ENCODE measurements at places on chromosomes 13 and 19.

DNA sequence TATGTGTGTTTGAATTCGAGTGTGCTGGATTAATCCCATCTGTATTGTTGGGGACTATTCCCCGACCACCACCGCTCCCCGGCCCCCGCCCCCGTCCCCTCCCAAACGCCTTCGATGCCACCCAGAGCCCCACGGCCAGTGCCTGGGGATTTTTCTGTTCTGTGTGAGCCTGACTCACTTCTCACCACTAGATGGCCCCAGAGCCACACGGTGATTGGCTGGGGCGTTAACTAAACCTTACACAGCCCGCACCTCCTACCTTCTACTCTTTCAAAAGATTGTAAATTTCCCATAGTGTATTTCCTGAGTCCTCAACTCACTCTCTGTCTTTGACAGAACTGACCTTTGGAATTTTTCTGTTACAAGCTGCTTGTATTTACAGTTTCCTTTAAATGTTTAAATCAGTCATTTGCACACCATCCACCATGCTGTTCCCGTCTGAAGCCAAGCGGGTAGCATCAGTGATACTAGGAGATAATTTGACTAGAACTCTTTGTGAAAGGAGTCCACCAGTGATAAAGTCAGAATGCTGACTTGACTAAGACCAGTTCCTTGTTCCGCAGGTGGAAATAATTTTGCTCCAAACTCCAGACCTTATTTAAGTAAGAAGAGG lies 61.4 kb downstream of the RFX2 start:
- H3K4me1 ChIP-seq, result peaks cover 4% of the 10 kb centered on the region
- H3K27ac ChIP-seq, result no peak overlapping the region
- no peak overlapping the region for H3K4me3 ChIP-seq
- H3K36me3 ChIP-seq, result no peaks in the 10 kb centered on the region

GRCh38 chr13:30340331-30341250 lies 33.2 kb upstream of the KATNAL1 start:
- no peak overlapping the region for H3K4me3 ChIP-seq
- H3K36me3 ChIP-seq, result peaks cover 40% of the 10 kb centered on the region
- peaks cover 27% of the 10 kb centered on the region for H3K4me1 ChIP-seq
- no peak overlapping the region for H3K27ac ChIP-seq
- DNase-seq, result no peak

- no peak overlapping the region for H3K4me3 ChIP-seq
- H3K4me1 ChIP-seq, result no peaks in the 10 kb centered on the region
- no peak for DNase-seq
- no peaks in the 10 kb centered on the region for H3K36me3 ChIP-seq
Observed at GRCh38 chr13:52707375-52707774, 32.2 kb downstream of the CNMD start.

- H3K27me3 ChIP-seq, result no peaks in the 10 kb centered on the region
- H3K36me3 ChIP-seq, result no peaks in the 10 kb centered on the region
- H3K4me1 ChIP-seq, result peaks cover 12% of the 10 kb centered on the region
- DNase-seq, result no peak
Observed at GRCh38 chr13:108328848-108329247, 59.3 kb downstream of the TNFSF13B start.

DNA sequence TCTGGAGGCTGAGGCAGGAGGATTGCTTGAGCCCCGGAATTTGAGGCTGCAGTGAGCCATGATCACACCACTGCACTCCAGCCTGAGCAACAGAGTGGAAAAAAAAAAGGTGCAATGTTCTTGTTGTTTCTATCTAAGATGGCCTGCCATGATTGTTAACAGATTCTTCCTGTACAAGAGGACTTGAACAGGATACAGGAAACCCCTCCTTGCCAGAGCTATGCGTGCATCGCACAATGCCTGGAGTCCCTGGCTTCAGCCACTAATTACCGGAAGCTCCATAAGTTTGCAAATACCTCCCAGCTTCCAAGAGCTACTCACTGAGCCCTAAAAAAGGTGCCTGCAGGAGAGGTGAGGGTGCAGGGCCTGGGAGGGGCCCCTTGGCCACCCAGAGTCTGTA lies 13.1 kb upstream of the HIF3A start:
- H3K4me3 ChIP-seq, result no peak overlapping the region
- DNase-seq, result no peak
- peaks cover 14% of the 10 kb centered on the region for H3K27me3 ChIP-seq
- no peak overlapping the region for H3K27ac ChIP-seq

- no peak for DNase-seq
- H3K27me3 ChIP-seq, result no peaks in the 10 kb centered on the region
- H3K4me1 ChIP-seq, result peaks cover 13% of the 10 kb centered on the region
- H3K36me3 ChIP-seq, result peaks cover 11% of the 10 kb centered on the region
Observed at GRCh38 chr19:6374711-6375410, 872 bp downstream of the PSPN start.

GRCh38 chr19:47134545-47134944 lies 3.9 kb downstream of the SAE1 start:
- no peaks in the 10 kb centered on the region for H3K27me3 ChIP-seq
- no peak overlapping the region for H3K27ac ChIP-seq
- DNase-seq, result no peak

Measured in activated CD4-positive, alpha-beta memory T cell treated with anti-CD3 and anti-CD28 coated beads, Interleukin-2, amount 10 ng/mL, durations not matched to agents 7 days and 5 days (primary cell).